ENCODE measurements at places on chromosomes 1 and 21.
A peak's percentile ranks its signal among the peaks of the same experiment; 100 is the strongest.

- no peak for DNase-seq
Measured at GRCh38 chr1:35585281-35585680, 12.2 kb downstream of the TFAP2E start.

DNA sequence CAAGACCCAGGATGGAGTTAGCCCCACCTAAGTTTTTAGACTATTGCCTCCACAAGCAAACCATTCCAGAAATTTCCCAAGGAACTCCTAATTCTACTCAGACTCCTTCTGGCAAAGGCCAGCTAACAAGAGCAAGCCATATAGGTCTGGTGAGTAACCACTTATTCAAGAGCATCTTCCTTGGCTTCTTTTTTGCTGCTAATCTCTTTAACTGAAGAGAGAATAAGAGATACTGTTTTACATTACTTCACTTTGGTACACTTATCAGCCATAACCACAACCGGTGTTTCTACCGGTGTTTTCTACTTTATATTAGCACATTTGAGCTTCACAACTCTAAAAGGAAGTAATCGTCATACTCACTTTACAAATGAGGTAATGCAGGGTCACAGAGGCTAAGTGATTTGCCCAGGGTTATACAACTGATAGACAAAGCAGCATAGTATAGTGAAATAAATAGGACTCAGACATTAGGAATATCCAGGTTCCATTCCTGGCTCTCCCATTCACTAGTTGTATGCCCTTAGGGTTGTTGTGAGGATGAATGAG is 1.7 kb upstream of the EPS15 start:
- DNase-seq: no peak

GRCh38 chr1:101645810-101646209 is 350.9 kb downstream of the OLFM3 start:
- no peak for DNase-seq

DNA sequence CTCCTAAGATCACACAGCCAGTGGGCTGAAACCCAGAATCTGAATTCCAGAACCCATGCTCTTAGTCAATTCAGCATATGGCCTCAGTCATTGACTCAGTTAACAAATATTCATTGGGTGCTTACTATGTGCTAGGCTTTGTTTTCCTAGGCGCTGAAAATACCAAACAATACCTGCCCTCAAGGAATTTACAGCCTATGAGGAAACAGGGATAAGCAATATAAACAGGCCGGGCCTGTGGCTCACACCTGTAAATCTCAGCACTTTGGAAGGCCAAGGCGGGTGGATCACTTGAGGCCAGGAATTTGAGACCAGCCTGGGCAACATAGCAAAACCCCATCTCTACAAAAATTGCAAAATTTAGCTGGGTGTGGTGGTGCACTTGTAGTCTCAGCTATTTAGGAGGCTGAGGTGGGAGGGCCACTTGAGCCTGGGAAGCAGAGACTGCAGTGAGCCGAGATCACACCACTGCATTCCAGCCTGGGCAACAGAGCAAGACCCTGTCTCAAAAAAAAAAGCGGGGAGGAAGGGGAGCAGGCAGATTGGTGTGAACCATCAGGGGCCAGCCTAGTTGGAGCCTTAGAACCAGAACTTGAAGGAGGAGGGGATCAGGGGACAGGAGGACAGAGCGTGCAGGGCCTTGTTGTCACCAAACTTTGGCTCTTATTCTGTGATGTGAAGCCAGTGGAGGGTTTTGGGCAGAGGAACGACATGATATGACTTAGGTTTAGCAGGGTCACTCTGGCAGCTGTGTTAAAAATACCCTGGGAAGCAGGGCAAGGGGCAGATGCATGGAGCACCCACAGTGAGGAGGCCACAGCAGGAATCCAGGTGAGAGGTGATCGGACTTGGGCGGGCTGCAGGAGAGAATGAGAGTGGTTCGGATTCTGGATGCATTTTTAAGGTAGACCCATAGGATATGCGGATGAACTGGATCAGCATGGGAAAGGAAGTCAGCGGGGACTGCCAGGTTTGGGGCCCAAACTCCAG is 5.8 kb downstream of the TINAGL1 start:
- DNase-seq: no peak

GRCh38 chr1:7902478-7903085 is 38.1 kb downstream of the TNFRSF9 start:
- DNase-seq: peak; percentile 70

DNA sequence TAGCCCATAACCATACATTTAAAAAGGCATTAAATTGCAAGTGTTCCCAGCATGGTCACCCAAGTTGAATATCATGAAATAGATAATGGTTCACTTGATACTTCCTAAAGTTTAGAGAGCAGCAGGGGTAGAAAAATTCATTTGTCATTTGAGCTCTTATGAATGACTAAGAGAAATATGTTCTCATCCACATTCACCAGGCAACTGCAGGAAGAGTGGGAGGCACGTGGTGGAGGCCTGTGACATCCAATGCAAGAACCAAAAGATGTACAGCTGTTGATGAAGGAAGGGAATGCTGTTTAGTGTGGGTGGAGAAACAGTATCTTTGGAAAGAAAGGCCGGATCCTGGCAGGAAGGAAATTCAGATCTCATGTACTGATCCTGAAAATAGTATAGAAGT is 473.1 kb downstream of the ADGRL2 start:
- no peak for DNase-seq

- DNase-seq: no peak
Measured at GRCh38 chr1:55287723-55288122, 72.6 kb upstream of the USP24 start.

GRCh38 chr1:199377211-199377610 is 650.3 kb upstream of the NR5A2 start:
- DNase-seq: no peak

GRCh38 chr1:215835951-215836350 is 268.8 kb downstream of the KCTD3 start:
- DNase-seq: no peak

All from activated CD4-positive, alpha-beta T cell treated with anti-CD3 and anti-CD28 coated beads, Interleukin-2, amount 50 U/mL, for 16 hours (primary cell).